ENCODE measurements at places on chromosomes 12 and 14.

DNA sequence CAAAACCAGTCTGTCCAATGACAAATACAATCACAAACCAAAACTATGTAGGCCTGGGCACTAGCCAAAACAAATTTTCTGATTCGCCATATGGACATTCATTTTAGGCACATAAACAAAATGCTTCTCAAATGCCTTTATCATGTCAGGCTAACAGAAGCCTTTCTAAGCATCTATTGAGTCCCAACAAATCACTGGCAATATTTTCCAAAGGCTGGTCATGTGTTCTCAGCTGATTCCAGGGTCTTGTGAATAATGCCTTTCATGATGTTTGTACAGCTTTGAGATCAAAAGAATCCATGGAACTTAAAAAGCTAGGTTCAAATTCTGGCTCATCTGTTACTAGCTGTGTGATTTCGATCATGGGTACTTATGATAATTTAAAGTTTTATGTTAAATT, 16.1 kb downstream of the FSCB start:
- DNase-seq, result no peak

- no peak for DNase-seq
These were observed 136.3 kb downstream of the HELB start for GRCh38 chr12:66438601-66439000.

- no peak for DNase-seq
These were observed 50.3 kb downstream of the MAP1LC3B2 start for GRCh38 chr12:116609319-116610114.

DNA sequence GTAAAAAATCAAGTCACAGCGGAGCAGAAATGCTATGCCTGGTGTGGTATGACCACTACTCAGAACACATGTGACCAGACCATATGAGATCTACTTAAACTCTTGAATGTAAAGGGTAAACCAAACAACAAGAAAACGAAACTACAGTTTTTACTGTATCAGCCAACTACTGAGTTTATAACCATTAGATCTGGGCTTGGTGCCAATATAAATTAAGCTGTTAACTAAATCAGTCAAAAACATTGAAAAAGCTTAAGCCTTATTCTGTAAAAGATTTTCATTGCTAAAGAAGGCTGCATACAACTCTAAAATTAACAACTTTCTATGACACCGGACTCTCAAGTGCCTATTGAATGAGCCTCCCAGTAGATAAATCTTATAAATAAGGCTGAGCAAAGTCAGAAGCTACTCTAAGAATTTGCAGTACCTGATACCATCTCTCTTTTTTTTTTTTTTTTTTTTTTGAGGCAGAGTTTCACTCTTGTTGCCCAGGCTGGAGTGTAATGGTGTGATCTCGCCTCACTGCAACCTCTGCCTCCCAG, 35.4 kb downstream of the SPTLC2 start:
- no peak for DNase-seq

- no peak for DNase-seq
These were observed 53.7 kb downstream of the FOXN4 start for GRCh38 chr12:109255377-109255776.

DNA sequence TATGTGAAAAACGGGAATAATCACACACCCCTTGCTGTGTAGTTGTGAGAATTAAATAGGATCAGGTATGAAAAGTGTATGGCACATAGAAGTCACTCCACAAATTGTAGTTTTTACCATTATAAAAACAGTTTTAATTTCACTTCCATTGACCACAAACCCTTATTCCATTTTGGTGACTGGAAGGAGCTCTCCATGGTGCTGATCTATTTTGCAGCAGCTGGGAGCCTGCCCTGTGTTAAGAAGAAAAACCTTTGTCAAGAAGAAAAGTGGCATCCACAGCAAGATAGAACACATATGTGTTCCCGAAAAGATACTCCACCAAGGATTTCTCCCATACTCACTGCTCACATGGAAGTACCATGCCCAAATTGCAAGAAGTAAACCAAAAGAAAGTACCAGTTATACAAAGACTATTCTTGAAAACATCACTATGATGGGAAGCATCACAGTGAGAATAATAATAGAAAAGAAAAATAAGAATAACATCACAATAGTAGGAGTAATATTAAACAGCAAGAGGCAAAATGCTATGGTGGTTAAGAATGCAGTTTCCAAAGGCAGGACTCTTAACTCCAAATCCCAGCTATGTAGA, 58.7 kb downstream of the TUNAR start:
- no peak for DNase-seq

DNA sequence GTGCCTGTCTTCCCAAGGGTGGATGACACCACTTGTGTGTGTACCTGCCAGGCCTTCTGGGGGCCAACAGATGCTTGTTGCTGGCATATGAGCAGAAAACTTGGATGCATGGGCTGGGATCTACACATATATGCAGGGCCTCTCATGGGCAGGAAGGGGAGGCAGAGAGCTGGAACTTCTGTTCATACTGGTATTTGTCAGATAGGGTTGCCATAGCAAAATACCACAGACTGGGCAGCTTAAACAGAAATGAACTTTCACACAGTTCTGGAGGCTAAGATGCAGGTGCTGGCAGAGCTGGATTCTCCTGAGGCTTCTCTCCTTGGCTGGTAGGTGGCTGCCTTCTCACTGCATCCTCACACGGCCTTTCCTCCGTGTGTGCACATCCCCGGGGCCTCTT, 121.8 kb downstream of the SUDS3 start:
- DNase-seq, result no peak

DNA sequence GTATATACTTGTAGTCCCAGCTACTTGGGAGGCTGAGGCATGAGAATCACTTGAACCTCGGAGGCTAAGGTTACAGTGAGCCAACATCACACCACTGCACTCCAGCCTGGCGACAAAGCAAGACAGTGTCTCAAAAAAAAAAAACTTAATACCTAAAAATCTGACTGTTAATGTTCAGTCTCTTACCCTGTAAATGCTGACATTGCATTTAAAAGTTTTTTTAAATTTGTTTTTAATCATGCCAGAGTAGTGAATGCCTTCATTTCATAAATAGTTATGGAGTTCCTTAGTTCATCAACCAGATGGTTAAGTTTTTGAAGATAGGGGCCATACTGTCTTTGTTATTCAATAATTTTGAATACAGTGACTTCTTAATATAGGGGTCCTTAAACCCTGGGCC, 21.2 kb downstream of the CAND1 start:
- no peak for DNase-seq

GRCh38 chr14:35558680-35559079, 24.7 kb downstream of the INSM2 start:
- DNase-seq, result no peak

Data from activated CD4-positive, alpha-beta T cell treated with anti-CD3 and anti-CD28 coated beads for 4 hours (primary cell).